ENCODE measurements at places on chromosomes 6 and 20.

DNA sequence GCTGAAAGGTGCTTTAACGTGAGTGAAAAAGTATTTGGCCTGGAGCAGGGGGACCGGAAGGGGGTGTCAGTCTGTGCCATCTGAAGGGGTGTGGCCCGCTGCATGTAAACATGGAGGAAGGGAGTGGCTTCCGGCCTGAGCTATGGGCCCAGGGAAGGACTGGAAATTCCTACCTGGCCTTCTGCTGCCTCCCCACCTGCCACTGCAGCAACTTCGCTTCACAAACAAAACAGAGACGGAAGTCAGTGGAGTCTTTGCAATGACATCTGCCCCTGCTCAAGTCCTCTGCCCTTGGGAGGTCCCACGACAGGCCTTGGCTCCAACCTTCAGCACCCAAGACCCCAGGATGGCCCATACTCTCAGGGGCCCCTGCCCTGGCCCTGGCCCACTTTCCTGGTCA, 28.1 kb upstream of the FOXP4 start:
- peak; percentile 65 for DNase-seq

DNA sequence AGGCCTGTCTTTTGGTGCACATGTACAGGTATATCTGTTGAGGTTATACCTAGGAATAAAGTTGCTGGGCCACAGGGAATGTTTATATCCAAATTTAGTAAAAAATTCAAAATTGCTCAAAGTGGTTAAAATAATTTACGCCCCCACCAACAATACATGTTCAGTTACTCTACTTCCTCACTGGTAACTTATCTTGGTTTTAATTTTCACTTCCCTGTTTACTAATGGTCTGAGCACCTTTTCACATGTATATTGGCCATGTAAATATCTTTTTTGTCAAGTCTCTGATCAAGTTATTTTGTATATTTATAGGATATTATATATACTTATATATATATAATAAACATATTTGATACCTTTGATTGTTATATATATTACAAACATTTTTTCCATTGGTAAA, 9.7 kb downstream of the PDE7B start:
- no peak for DNase-seq

GRCh38 chr20:38191654-38192053, 26.6 kb upstream of the TGM2 start:
- no peak for DNase-seq

- no peak for DNase-seq
Measured at GRCh38 chr6:133262804-133263203, 21.6 kb downstream of the EYA4 start.

- no peak for DNase-seq
Measured at GRCh38 chr6:636488-636887, 20.4 kb downstream of the HUS1B start.

GRCh38 chr20:17614176-17614811, 44.4 kb downstream of the DSTN start:
- DNase-seq: peak; percentile 87

DNA sequence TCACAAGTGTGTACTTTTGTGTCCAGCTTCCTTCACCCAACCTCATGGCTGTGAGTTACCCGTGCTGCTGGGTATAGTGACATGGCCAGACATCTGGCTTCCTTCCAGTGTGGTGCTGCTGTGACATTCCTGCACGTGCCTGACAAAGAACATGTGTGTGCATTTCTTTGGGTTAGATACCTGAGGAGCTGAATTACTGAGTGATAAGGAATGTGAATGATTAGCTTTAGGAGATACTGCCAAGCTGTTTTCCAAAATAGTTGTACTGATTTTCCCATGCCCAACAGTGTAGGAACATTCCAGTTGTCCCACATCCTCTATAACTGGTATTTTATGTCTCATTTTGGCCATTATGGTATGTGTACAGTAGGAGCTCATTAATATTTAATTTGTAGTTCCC, 132.5 kb downstream of the PREX1 start:
- no peak for DNase-seq

- DNase-seq: no peak
Measured at GRCh38 chr6:12467706-12468670, 177.8 kb downstream of the EDN1 start.

- DNase-seq: no peak
Measured at GRCh38 chr6:124670801-124671200, 291.4 kb upstream of the RNF217 start.

DNA sequence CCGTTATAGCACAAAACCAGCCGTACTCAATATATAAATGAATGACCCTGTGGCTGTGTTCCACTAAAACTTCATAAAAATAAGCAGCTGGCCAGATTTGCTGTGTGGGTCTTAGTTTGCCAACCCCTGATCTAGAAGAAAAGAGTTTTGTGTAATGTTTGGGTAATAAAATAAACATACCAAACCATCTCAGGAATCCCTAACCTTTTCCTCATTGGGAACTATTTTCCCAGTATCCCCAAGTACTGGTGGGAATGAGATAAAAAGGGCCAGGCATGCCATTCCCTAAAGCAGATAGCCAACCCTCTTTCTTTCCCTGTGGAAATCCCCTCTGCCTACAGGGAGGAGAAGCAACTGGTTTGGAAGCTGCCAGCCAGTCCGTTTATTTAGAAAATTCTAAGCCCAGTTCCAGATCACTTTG, 169.1 kb upstream of the AKAP12 start:
- DNase-seq: no peak

- DNase-seq: no peak
Measured at GRCh38 chr6:149915970-149916865, 6.7 kb downstream of the RAET1G start.

DNA sequence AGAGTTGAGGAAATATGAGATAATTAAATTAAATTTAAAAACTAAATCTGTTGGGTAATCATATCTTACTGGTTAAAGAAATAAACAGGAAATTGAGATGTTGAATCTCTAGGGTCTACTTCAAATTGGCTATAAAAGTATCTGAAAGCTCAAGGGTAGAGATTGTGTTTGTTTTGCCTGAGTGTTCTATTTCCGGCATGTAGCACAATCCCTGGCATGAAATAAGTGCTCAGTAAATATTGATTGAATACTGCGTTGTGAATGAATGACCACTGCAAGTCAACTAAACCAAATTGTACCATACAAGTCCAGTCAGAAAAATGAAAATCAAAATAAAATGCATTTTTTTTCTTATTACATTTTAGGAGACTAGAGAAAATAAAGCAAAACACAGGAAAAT, 709.8 kb downstream of the EPM2A start:
- no peak for DNase-seq

- DNase-seq: no peak
Measured at GRCh38 chr6:136158971-136159370, 91.1 kb downstream of the MTFR2 start.

DNA sequence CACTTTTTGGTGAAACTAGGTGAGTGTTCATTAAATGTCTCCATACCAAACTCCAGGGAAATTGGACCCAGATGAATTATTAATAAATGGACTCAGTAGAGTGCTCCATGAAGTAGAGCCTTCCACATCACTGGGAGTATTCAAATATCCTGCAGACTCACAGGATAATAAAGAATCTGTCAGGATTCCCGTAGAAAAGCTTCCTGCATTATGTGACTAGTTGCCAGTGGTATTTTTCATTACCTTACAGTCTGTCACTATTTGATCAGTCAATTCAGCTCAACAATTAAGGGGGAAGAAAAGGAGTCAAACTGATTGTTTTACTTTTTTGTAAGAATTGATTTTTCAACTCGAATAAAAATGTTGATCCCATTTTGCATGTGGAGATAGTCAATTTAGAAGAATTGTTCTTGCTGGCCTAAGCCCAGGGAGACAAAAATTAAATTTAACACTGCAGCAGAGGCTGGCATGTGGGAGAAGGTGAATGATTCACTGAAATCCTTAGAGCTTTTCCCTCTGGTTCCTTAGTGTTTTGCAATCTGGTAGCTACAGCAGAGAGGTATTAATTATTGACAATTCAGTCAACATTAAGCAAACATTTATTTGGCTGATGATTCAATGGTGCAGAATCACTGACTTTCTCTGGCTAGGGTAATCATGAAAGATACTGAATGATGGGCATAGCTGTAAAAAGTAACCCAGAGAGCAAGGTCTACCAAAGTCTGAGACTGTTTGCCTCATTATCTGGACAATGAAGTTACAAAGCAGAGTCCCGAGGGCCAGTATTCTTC, 442.4 kb downstream of the CD83 start:
- no peak for DNase-seq

DNA sequence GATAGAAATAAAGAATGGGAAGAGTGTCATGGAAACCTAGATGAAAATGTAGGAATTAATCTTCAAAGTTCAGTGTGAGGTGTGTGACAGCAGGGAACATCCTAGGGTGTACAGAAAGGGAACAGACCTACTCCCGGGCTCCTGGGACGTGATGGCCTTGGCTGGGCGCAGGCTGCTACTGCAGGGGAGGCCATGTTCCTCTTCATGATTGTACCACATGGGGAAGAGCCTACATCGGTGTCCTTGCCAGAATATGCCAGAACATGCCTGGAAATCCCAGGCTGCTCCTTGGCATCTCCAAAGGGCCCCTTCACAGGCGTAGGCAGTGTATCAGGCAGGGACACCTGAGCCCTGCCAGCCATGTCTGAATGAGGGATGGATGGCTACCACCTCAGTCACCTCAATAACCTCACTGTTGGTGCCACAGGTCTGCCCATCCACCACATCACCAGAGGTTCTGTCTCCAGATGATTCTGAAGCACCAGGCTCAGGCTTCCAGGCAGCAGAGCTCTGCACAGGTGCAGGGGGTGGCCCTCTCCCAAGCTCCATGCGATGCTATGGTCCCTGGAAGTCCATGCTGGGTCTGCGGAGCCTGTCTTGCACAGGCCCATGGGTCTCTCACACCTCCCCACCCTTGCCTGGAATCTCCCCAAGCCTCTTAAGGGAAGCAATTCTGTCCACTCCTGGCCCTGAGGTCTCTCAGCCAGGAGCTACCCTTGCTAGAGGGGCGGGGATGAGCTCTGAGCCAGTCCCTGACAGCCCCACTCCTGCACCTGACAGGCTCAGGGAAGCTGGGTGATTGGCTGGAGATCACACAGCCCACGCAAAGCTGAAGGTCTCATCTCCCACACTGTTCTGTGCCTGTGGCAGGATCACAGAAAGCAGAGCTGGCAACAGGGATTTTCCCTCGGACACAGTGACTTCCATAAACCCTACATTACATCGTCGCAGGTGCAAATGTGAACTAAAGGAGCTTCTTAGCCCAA, 20.2 kb downstream of the RAMACL start:
- DNase-seq: no peak

GRCh38 chr20:37896932-37897548, 5.9 kb upstream of the VSTM2L start:
- no peak for DNase-seq

GRCh38 chr6:45057711-45058110, 270.4 kb upstream of the RUNX2 start:
- no peak for DNase-seq

DNA sequence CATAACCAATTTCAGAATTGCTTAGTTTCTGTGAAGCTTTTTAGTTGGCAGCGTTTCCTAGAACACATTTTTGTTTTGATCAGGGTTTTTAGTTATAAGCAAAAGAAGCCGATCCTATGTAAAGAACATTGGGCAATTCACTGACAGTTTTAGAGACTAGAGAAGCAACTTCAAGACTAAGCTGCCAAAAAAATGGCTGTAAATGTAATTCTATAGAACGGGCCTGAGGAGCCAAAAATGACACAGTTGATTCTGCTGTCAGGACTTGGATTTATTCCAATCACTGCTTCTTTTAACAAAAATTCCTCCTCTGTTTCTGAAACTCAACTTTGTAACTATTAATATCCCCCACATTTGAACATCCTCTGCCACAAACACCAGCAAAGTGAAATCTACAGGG, 236.0 kb upstream of the EYS start:
- DNase-seq: no peak

GRCh38 chr6:28634761-28635546, 109.3 kb downstream of the GPX5 start:
- peak; percentile 34 for DNase-seq

- DNase-seq: no peak
Measured at GRCh38 chr6:89335164-89335563, 17.4 kb downstream of the UBE2J1 start.

- DNase-seq: no peak
Measured at GRCh38 chr20:9163251-9163650, 94.4 kb downstream of the PLCB4 start.

All from left colon (tissue), 2 donors.